HCT116 (cell line): ENCODE measurements at places on chromosomes 6 and 20. TPM values are rescaled to one million over a fixed set of nuclear protein-coding genes. Genes with fewer than 3 reads are reported as not detected.

Gene GPR6
- total RNA-seq = not detected

Gene UST
- total RNA-seq = 6.1 TPM

Gene TAP1
- total RNA-seq = 32.2 TPM

- no peak for DNase-seq
- no peaks in the 10 kb centered on the region for H3K27me3 ChIP-seq
- no peaks in the 10 kb centered on the region for H3K36me3 ChIP-seq
- H3K4me3 ChIP-seq = no peak overlapping the region
- H3K27ac ChIP-seq = no peak overlapping the region
Observed at GRCh38 chr6:12472601-12473038, 182.5 kb downstream of the EDN1 start.

GRCh38 chr6:27495386-27496135 is 22.7 kb upstream of the ZNF184 start:
- H3K27ac ChIP-seq = no peak overlapping the region
- peak; percentile 59 for DNase-seq
- no peaks in the 10 kb centered on the region for H3K4me1 ChIP-seq
- H3K4me3 ChIP-seq = no peak overlapping the region

GRCh38 chr6:155980768-155981079 is 525.1 kb upstream of the NOX3 start:
- H3K4me1 ChIP-seq = no peaks in the 10 kb centered on the region
- DNase-seq = no peak
- H3K36me3 ChIP-seq = no peaks in the 10 kb centered on the region
- H3K27ac ChIP-seq = no peak overlapping the region
- no peaks in the 10 kb centered on the region for H3K27me3 ChIP-seq

GRCh38 chr6:165846123-165846966 is 183.3 kb upstream of the PDE10A start:
- no peaks in the 10 kb centered on the region for H3K27me3 ChIP-seq
- no peaks in the 10 kb centered on the region for H3K36me3 ChIP-seq
- H3K4me1 ChIP-seq = no peaks in the 10 kb centered on the region
- no peak overlapping the region for H3K4me3 ChIP-seq
- H3K27ac ChIP-seq = no peak overlapping the region

GRCh38 chr20:18628330-18628920 is 40.6 kb downstream of the DTD1 start:
- no peaks in the 10 kb centered on the region for H3K36me3 ChIP-seq
- H3K4me3 ChIP-seq = no peak overlapping the region
- DNase-seq = no peak
- no peaks in the 10 kb centered on the region for H3K4me1 ChIP-seq
- no peaks in the 10 kb centered on the region for H3K27me3 ChIP-seq

GRCh38 chr6:139605350-139605749 is 230.9 kb upstream of the CITED2 start:
- DNase-seq = no peak
- no peaks in the 10 kb centered on the region for H3K4me1 ChIP-seq
- H3K4me3 ChIP-seq = no peak overlapping the region
- H3K27me3 ChIP-seq = no peaks in the 10 kb centered on the region

DNA sequence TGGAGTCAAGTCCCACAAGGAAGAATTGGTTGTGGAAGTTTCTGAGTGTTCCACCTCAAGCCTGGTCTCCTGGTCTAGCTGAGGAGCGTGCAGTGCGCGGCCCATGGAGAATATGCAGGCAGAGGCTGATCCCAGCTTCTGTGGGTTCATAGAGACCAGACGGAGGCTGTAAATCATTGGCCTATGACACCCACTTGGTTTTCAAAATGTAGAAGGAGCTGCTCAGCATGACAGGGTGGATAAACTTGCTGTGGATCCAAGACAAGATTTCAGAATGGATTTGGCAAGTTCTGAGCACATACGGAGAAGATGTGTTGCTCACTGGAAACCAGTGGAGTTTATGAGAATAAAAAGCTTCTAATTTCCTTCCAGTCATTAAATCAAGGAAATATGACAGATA is 744 bp downstream of the KIF25 start:
- no peaks in the 10 kb centered on the region for H3K36me3 ChIP-seq
- H3K4me3 ChIP-seq = no peak overlapping the region
- H3K27ac ChIP-seq = no peak overlapping the region
- no peak for DNase-seq
- peaks cover 16% of the 10 kb centered on the region for H3K27me3 ChIP-seq
- no peaks in the 10 kb centered on the region for H3K4me1 ChIP-seq

DNA sequence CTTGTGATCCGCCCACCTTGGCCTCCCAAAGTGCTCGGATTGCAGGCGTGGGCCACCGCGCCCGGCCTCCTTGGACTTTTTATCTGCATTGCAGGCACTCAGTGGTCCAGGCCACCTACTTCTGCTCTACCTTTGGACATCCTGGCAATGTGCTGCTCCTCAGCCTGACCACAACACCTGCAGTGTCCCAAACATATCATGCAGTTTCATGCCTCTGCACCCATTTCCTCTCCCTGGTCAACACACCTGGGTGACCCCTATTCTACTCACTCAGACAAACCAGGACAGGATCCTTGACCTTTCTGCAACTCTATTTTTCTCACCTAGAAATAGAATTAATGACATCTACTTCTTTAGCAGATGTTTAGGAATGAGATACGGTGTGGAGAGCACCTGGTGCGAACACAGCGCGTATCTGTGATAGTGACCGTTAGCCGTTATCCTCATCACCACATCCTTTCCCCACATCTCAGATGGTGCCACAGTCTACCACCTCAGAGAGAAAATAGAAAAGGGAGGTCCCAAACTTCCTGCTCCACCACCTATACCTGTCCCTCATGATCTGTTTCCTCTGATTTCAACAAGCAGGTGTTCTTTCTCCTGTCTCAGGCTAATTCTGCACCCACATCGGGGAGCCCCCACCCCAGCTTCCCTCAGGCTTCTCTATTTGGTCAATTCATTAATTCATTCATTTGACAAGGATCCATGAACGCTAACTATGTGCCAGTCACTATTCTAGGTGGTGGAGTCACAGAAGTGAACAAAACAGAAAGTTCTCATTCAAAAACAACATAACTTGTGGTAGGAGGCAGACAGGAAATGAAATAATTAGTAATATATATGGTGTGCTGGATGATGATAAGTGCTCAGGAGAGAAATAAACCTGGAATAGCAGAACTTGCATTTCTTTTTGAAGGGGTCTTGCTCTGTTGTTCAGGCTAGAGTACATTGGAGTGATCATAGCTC is 4.3 kb upstream of the BTN3A2 start:
- H3K27ac ChIP-seq = no peak overlapping the region
- H3K36me3 ChIP-seq = no peaks in the 10 kb centered on the region
- no peak for DNase-seq
- H3K4me3 ChIP-seq = no peak overlapping the region
- H3K4me1 ChIP-seq = peaks cover 9% of the 10 kb centered on the region; the same call in 1 of the 2 replicates

DNA sequence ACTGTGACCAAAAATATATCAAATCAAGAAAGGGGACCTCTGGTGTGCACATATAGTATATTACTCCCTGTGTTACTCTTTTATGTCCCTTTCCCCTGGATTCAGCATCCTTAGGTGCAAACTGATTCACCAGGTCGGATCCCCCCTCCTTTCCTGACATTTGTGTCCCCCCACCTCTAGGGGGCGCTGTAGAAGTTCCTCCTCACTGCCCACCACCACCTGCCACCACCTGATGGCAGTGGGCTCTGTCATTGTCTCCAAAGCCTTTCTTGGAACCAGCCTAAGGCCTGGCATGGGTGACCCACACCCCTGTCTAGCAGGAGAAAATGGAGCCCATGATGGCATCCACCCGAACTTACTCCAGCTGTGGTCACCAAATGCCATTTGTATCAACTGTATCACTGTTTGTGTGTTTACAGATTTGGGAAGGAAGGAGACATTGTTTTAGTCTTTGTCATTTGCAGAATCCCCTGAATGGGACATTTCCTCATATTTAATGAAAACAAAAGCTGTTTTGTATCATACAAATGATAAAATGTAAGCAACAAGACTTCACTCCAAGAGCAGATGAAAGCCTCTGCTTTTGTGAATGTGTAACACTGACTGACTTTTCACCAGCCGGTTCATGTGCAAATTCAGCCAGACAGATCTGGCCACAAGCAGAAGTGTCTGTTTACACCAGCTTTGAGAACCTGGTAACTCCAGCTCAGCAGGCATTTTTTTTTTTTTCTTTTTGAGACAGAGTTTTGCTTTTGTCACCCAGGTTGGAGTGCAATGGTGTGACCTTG is 66.2 kb downstream of the ARMC2 start:
- no peaks in the 10 kb centered on the region for H3K4me1 ChIP-seq
- no peaks in the 10 kb centered on the region for H3K36me3 ChIP-seq
- DNase-seq = peak; percentile 32
- no peak overlapping the region for H3K27ac ChIP-seq
- H3K27me3 ChIP-seq = no peaks in the 10 kb centered on the region

- H3K36me3 ChIP-seq = no peaks in the 10 kb centered on the region
- DNase-seq = no peak
- no peaks in the 10 kb centered on the region for H3K4me1 ChIP-seq
- no peak overlapping the region for H3K4me3 ChIP-seq
Observed at GRCh38 chr6:37960139-37960935, 140.8 kb downstream of the ZFAND3 start.

GRCh38 chr20:60292001-60292520 is 333.8 kb downstream of the CDH26 start:
- no peaks in the 10 kb centered on the region for H3K27me3 ChIP-seq
- H3K36me3 ChIP-seq = no peaks in the 10 kb centered on the region
- no peak for DNase-seq
- H3K4me3 ChIP-seq = no peak overlapping the region

DNA sequence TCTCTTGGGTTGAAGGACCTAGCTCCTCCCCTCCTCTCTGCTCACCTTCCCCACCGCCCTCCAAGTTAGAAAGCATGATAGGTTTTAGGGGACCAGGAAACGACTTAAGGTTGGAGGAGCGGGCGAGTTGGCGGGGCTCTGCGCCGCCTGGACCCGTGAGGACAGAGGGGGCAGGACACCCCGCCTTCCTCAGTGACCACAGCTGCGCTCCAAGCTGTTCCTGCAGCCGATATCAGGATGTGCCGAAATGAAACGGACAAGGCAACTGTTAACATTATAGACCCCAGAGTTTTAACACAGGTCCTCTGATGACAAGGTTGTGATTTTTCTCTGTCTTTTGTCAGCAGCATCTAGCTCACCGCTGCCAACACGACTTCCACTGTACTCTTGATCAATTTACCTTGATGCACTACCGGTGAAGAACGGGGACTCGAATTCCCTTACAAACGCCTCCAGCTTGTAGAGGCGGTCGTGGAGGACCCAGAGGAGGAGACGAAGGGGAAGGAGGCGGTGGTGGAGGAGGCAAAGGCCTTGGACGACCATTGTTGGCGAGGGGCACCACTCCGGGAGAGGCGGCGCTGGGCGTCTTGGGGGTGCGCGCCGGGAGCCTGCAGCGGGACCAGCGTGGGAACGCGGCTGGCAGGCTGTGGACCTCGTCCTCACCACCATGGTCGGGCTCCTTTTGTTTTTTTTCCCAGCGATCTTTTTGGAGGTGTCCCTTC is at the start of gene GRM1:
TSS of gene GRM1 (plus strand) at position 212 of the 722 bp plus-strand sequence. CDS start at position 668, 456 bp downstream.
- no peaks in the 10 kb centered on the region for H3K36me3 ChIP-seq
- no peak within 1 kb of the TSS for H3K4me3 ChIP-seq
- peaks cover 47% of the 10 kb centered on the region for H3K27me3 ChIP-seq
- no peak for DNase-seq
- H3K4me1 ChIP-seq = no peaks in the 10 kb centered on the region

GRCh38 chr6:17393892-17394631 is 667 bp downstream of the CAP2 start:
- DNase-seq = peak; percentile 64
- peaks cover 14% of the 10 kb centered on the region for H3K4me1 ChIP-seq
- H3K4me3 ChIP-seq = peak overlapping the region; percentile 76
- peak overlapping the region; percentile 73 for H3K27ac ChIP-seq
- no peaks in the 10 kb centered on the region for H3K27me3 ChIP-seq

DNA sequence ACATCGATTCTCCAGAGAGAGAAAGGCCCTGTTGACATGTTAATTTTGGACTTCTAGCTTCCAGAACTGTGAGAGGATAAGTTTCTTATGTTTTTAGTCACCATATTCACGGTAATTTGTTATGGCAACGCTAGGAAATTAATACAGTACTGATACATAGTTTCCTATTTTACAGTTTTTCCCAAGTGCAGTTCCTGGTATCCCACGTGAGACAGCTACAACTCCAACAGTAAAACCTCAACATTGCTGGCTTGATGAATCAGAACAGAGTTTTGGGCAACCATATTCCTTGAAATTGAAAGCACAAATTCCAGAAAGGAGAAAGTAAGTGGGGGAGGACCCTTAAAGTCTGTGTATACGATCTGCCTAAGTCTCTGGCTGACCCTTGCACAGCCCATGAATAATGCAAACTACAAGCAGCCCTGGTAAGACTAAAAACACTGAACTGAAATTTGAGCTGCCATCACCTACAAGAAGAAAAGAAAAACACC is 505.1 kb upstream of the NRSN1 start:
- H3K4me1 ChIP-seq = no peaks in the 10 kb centered on the region
- no peak overlapping the region for H3K27ac ChIP-seq
- no peak for DNase-seq
- no peaks in the 10 kb centered on the region for H3K36me3 ChIP-seq
- no peak overlapping the region for H3K4me3 ChIP-seq
- no peaks in the 10 kb centered on the region for H3K27me3 ChIP-seq

- no peak overlapping the region for H3K4me3 ChIP-seq
- H3K4me1 ChIP-seq = no peaks in the 10 kb centered on the region
- H3K27me3 ChIP-seq = no peaks in the 10 kb centered on the region
- no peak overlapping the region for H3K27ac ChIP-seq
Observed at GRCh38 chr20:36819659-36820058, 46.1 kb upstream of the DSN1 start.

DNA sequence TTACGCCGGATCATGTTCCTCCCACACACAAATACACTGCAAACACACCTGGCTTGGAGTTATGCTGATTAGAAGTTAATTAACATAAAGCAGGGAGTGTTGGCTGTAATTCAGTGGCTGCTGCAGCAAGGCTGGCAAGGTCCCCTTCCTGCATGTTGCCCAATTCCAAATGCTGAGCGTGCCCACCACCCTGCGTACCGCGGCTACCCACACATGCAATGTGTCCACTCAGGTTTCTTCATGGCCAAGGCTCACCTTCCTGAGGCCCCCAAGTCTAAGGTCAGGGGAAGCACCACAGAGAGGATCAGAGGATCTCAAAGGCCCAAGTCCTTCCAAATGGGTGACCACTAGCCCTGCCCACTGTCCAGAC is 11.6 kb upstream of the PRND start:
- no peaks in the 10 kb centered on the region for H3K36me3 ChIP-seq
- peaks cover 10% of the 10 kb centered on the region for H3K4me1 ChIP-seq
- H3K4me3 ChIP-seq = no peak overlapping the region
- no peak overlapping the region for H3K27ac ChIP-seq
- DNase-seq = no peak

- H3K4me3 ChIP-seq = no peak overlapping the region
- no peaks in the 10 kb centered on the region; the same call in 1 of the 2 replicates for H3K4me1 ChIP-seq
- 0 out of 2 replicates have a peak, but pooled peaks cover 2% of the 10 kb centered on the region for H3K36me3 ChIP-seq
- no peak for DNase-seq
- H3K27ac ChIP-seq = no peak overlapping the region
- no peaks in the 10 kb centered on the region for H3K27me3 ChIP-seq
Observed at GRCh38 chr20:32285082-32285620, 7.7 kb downstream of the KIF3B start.
